ENCODE measurements at places on chromosomes 2 and 18. TPM values are rescaled to one million over a fixed set of nuclear protein-coding genes. Genes with fewer than 3 reads are reported as not detected.

The ITGB6 gene
- 7.6 TPM for total RNA-seq

The CFAP221 gene
- 0.29 TPM for total RNA-seq

The AGFG1 gene
- total RNA-seq: 87.9 TPM

The APLF gene
- total RNA-seq: 2.9 TPM

The SFT2D3 gene
- 2.9 TPM for total RNA-seq

- DNase-seq: no peak
Measured at GRCh38 chr2:111940333-111941196, 42.2 kb downstream of the MERTK start.

DNA sequence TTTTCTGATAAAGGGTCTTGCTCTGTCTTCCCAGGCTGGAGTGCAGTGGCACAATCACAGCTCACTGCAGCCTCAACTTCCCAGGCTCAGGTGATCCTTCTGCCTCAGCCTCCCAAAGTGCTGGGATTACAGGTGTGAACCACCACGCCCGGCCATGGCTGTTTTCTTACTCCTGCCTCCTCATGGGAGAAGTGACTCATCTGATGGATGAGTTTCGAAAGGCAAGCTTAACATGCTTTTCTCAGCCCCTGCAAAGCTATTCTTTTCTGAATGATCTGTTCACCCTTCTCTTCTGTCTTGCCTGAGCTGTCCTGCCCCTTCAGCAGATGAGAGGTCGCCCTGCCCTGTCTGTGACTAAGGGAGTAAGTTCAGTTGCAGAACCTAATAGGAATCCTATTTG, 929 bp upstream of the CREG2 start:
- peak; percentile 60 for DNase-seq

GRCh38 chr2:187434342-187434785, 13.7 kb downstream of the CALCRL start:
- DNase-seq: peak; percentile 74

- DNase-seq: no peak
Measured at GRCh38 chr2:43294973-43295603, 68.7 kb upstream of the ZFP36L2 start.

DNA sequence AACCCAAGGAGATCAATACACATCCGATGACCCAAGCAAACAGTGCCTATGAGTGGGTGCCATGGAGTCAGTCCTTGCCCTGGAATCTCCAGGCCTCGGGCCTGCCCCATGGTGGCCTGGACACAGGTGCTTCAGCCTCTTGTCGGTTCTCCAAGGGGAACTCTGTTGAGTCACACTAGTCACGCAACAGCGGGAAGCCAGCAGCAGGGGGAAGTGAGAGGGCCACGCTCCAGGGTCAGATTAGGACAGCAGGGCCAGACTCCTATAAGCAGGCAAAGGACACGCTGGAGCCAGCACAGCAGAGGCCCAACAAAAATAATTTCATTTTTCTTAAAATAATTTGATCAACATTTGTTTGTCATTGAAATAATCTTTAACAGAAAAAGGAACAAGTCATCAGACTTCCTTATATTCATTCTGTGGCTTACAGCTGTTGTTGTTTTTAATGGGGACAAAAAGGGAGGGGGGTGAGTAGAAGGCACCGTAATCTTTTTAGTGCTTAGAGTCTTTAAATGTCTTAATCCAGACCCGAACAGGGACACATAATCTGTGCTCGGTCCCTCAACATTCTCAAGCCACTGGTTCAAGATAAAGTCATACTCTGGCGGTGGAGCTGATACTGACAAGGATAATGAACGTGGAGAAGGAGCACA, 16.4 kb upstream of the ARMC9 start:
- DNase-seq: peak; percentile 32

GRCh38 chr18:63882333-63883141, 5.0 kb upstream of the SERPINB2 start:
- DNase-seq: peak; percentile 95

DNA sequence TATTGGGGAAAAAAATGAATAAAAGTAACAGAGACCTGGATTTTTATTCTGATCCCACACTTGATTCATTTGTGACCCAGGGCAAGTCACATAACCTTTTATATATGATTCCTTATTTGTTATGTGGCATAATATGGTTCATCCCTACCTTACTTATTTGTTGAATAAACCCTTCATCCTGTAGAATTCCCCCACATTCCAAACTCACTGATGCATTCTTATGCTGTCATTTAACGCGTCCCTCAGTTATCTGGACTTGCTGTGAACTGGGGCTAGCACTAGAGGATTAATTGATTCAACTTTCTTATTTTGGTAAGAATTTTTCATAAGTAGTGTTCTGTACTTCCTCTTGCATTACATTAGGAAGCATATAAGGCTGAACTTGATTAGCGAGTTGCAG, 384.7 kb upstream of the RAB12 start:
- DNase-seq: no peak

- no peak for DNase-seq
Measured at GRCh38 chr2:71735676-71736075, 282.3 kb downstream of the DYSF start.

GRCh38 chr2:141589314-141589713, 541.5 kb downstream of the LRP1B start:
- no peak for DNase-seq

GRCh38 chr2:8495189-8495989, 186.5 kb upstream of the ID2 start:
- DNase-seq: no peak

DNA sequence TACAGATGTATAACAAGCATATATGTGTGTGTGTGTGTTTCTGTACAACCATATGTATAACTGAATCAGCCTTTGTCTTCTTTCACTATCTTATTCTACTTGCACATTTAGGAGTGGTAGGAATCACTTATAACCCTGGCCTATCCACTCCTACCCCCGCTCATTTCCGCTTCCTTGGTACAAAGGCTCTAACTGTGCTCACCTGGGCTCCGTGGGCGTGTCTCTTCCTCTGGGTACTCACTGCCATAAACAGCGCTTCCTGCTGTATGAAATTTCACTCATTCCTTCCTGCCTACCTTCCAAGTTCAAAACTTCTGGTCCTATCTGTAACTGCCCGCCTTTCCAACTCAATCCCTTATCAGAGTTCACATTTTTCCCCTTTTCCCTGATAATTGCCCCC, 815.5 kb downstream of the EPHA4 start:
- no peak for DNase-seq

DNA sequence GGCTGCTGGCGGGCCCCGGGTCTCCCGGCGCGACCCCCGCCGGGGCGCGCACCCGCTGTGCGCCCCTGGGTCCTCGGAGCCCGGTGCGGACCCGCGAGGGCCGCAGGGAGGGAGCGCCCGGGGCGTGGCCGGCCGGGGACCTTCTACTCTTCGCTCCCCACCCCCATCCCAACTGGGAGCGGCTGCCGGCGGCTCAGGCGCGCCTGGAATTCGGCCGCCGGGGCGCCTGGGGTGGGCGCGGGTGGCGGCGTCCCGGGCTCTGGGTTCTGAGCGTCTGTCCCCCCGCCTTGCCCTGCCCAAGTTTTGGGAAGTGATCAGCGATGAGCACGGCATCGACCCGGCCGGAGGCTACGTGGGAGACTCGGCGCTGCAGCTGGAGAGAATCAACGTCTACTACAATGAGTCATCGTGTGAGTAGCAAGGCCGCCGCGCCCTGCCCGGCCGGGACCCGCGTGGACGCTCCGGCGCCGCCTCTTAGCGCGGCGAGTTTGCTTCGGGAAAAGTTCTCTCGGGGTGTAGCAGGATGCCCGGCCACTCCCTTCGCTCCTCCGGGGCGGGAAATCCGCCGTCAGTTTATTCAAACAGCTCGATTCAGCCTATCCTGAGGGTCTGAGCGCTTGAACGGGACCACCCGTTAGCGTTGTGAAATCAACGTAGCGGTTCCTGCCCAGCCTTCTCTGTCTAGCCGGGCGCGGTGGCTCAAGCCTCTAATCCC, 502 bp downstream of the TUBB6 start:
- peak; percentile 75 for DNase-seq

DNA sequence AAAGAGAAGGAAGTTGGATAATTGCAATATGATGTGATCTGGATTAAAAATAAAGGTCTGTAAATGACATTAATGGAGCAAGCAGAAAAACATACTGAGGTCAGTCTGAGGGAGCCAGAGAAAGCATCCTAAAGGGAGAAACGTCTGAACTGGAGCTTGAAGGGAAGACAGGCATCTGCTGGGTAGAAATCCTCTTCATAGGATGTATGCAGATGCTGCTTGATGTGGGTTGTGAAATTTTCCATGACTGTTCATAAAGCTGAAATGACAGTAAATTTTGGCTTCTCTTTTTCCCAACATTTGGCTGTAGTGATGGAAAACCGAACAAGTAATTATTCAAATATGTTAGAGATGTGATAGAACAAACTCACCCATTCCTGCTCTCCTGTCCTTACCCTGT, 287.6 kb downstream of the CAMKMT start:
- DNase-seq: no peak

- no peak for DNase-seq
Measured at GRCh38 chr2:24820598-24821432, 27.6 kb downstream of the CENPO start.

- DNase-seq: peak; percentile 92
Measured at GRCh38 chr2:46909771-46910419, 5.7 kb downstream of the MCFD2 start.

DNA sequence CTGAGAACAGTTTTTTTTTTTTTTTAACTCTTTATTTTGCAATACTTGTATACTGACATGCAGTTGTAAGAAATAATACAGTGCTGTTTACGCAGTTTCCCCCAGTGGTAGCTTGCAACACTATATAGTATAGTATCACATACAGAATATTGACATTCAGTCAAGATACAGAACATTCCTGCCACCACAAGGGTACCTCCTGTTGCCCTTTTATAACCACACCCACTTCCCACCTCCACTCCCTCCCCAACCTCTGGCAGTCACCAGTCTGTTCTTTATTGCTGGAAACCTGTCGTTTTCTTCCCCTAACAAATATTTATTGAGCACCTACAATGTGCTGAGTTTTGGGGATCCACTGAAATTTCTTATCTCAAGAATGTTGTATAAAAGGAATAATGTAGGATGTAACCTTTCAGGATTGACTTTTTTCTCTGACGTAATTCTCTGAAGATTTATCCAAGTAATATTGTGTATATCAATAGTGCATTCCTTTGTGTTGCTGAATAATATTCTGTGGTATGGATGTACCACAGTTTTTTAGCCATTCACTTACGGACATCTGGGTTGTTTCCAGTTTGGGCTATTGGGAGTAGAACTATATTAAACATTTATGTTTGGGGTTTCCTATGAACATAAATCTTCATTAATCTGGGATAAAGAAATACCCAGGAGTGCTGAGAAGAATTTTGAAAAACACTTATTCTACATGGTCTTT, 51.4 kb upstream of the EML6 start:
- DNase-seq: no peak

- no peak for DNase-seq
Measured at GRCh38 chr2:118508282-118508681, 339.2 kb downstream of the EN1 start.

GRCh38 chr2:172513935-172514586, 41.8 kb upstream of the PDK1 start:
- DNase-seq: no peak
